Lower lobe of right lung (tissue), 2 donors: ENCODE measurements at places on chromosomes 7 and 10. TPM values are rescaled to one million over a fixed set of nuclear protein-coding genes. Genes with fewer than 3 reads are reported as not detected.

Gene TMEM178B
- total RNA-seq, result 0.18 TPM

Gene ZNF425
- 1.2 TPM for total RNA-seq

Gene GPC2
- total RNA-seq, result 0.77 TPM

Gene PSPH
- total RNA-seq, result 11.8 TPM

Gene FBXO24
- 0.74 TPM for total RNA-seq

Gene VGF
- total RNA-seq, result 0.15 TPM

Gene FAM25C
- not detected for total RNA-seq

Gene ASB4
- total RNA-seq, result 0.50 TPM

Gene CARD11
- total RNA-seq, result 5.7 TPM

Gene NUP42
- total RNA-seq, result 32.7 TPM

Gene ADRA2A
- total RNA-seq, result 3.8 TPM

Gene TBXAS1
- total RNA-seq, result 92.6 TPM

Gene FOXI2
- total RNA-seq, result not detected

Gene LIPF
- total RNA-seq, result not detected

Gene MLLT10
- 48.8 TPM for total RNA-seq

Gene RELN
- total RNA-seq, result 3.7 TPM

Gene C10orf105
- total RNA-seq, result 0.32 TPM

Gene STAG3
- total RNA-seq, result 4.1 TPM

Gene GCK
- 0.47 TPM for total RNA-seq

Gene CLRN3
- not detected for total RNA-seq

Gene FBXL13
- total RNA-seq, result 3.4 TPM

Gene TSPAN14
- 169 TPM for total RNA-seq

Gene DYNC1I1
- total RNA-seq, result 1.3 TPM

Gene LIPN
- 1.6 TPM for total RNA-seq

Gene ZWINT
- 3.3 TPM for total RNA-seq

Gene SH2D4B
- total RNA-seq, result 1.4 TPM

Gene SLC16A12
- 1.0 TPM for total RNA-seq

Gene GBX1
- not detected for total RNA-seq

Gene CDNF
- total RNA-seq, result 1.3 TPM

Gene RNF148
- total RNA-seq, result 1.5 TPM

Gene TUBAL3
- total RNA-seq, result not detected

Gene OR6B1
- not detected for total RNA-seq

Gene PRKCQ
- total RNA-seq, result 8.1 TPM

Gene APBB1IP
- total RNA-seq, result 36.8 TPM

Gene GDF2
- total RNA-seq, result not detected

Gene CPA5
- total RNA-seq, result not detected

Gene CACNB2
- 1.4 TPM for total RNA-seq

Gene CHST15
- total RNA-seq, result 36.5 TPM

Gene EPDR1
- 66.0 TPM for total RNA-seq

Gene PAPSS2
- 137 TPM for total RNA-seq

Gene LIPM
- not detected for total RNA-seq

Gene FAM180A
- total RNA-seq, result 3.0 TPM

Gene ZDHHC6
- 36.4 TPM for total RNA-seq

Gene CALML3
- not detected for total RNA-seq

Gene KCP
- total RNA-seq, result 1.3 TPM

Gene HOXA13
- total RNA-seq, result not detected

Gene EIF5AL1
- not detected for total RNA-seq

Gene ZNF107
- total RNA-seq, result 4.3 TPM

Gene PDZD7
- 1.6 TPM for total RNA-seq

Gene CREB5
- 10.3 TPM for total RNA-seq

Gene PPP1R9A
- total RNA-seq, result 28.9 TPM

Gene AOC1
- total RNA-seq, result 1.7 TPM
